ENCODE measurements at places on chromosomes 7 and 10. TPM values are rescaled to one million over a fixed set of nuclear protein-coding genes. Genes with fewer than 3 reads are reported as not detected.

DNA sequence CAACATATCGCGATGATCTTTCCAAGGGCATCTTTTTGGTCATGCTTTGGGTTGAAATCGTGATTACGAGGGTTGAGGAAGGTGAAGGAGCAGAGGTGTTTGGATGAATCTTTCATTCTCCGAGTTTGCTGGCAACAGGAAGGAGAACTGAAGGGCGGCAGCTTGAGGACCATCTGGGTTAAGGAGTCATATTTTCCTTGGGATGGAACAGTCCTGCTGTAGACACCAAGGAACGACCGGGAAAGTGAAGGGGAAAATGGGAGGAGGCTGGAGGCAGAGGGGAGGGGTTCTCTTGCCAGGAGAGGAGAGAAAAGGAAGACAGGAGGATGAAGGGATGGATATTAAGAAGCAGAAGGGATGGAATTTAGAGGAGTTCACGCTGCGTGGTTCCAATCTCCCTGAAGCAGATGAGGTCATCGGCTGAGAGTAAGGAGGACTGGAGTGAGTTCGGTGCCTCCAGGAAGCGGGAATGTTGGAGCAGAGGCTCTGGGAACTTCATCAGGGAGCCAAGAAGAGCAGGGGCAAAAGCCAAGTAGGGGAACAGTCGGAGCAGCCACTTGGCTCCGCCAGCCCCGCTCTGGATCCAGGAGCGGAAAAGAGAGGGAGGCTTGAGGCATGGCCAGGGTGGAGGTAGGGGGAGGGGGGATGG lies 116.6 kb upstream of the GALNT17 start:
- no peak for DNase-seq

Gene UCN3
- not detected for total RNA-seq

Gene TMEM140
- total RNA-seq: not detected

- DNase-seq: no peak
Measured at GRCh38 chr7:12287901-12288300, 76.8 kb downstream of the TMEM106B start.

DNA sequence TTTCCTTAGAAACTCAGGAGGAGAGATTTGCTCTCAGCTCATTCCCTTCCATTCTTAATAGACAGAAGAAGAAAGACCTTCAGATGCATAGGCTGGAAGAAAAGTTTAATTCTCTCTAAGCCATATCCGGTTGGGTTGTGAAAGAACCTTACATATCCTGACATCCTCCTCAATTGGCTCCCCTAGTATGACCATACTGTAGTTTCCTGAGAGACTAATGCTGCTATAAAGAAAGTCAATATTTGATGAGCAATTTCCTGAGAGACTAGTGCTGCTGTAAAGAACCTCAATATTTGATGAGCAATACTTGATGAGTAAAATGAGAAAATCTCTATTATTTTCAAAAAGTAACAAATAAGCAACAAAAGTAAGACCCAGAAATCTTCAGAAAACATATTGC lies 888.5 kb upstream of the SORCS1 start:
- DNase-seq: no peak

- no peak for DNase-seq
Measured at GRCh38 chr7:55081472-55082227, 62.8 kb downstream of the EGFR start.

- no peak for DNase-seq
Measured at GRCh38 chr10:89043052-89043451, 52.5 kb downstream of the FAS start.
